ENCODE measurements at places on chromosomes 1 and 21.
A peak's percentile ranks its signal among the peaks of the same experiment; 100 is the strongest.

GRCh38 chr1:187931776-187932175 lies 1103.0 kb downstream of the PLA2G4A start:
- no peak for DNase-seq

DNA sequence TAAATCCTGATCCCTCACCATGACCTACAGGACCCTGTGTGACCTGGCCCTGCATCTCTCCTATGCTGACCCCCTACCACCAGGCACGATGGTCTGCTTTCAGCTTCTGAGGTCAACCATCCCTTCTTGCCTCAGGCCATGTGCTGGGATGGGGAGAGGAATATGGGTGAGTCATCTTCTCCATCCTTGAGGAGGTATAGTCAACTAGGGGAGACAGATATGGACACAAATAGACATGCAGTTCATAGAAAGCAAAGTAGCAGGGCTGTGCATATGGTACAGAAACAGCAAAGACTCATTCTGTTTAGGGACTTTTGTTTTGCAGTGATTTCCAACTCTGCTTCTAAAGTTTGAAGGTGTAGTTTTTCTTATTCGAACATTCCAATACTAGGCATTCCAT lies 250.8 kb upstream of the FGGY start:
- no peak for DNase-seq

- DNase-seq, result no peak
Observed at GRCh38 chr21:36549470-36549869, 69.5 kb upstream of the CLDN14 start.

- DNase-seq, result no peak
Observed at GRCh38 chr1:247738315-247738714, at the start of gene OR14K1. OR14K1 (plus strand) TSS chr1:247738615; CDS start chr1:247738615, 0 bp downstream.

DNA sequence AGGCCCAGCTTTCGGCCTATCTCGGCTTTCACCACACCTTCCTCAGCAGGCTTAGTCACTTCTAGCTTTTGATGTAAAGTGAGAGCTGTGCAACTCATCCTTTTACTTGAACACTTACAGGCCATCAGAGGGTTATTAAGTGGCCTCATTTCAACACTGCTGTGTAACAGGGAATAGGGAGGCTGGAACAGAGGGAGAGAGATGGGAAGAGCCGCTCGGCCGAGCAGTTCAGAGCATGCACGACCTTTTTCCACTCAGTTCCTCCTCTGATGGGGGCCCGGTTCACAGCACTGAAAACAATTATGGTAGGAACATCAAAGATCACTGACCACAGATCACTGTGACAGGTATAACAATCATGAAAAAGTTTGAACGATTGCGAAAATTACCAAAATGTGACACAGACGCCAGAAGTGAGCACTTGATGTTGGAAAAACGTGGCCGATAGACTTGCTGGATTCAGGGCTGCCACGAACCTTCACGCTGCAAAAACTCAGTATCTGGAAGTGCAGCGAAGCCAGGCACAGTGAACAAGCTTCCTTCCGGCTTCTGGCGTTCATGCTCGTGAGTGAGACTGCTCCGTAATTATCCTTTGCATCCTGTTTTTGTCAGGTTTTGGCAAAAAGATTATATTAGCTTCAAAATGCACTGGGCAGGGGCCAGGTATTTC lies 28.6 kb downstream of the AGPAT3 start:
- DNase-seq, result no peak

- DNase-seq, result no peak
Observed at GRCh38 chr1:155110381-155110780, 17.3 kb upstream of the EFNA1 start.

DNA sequence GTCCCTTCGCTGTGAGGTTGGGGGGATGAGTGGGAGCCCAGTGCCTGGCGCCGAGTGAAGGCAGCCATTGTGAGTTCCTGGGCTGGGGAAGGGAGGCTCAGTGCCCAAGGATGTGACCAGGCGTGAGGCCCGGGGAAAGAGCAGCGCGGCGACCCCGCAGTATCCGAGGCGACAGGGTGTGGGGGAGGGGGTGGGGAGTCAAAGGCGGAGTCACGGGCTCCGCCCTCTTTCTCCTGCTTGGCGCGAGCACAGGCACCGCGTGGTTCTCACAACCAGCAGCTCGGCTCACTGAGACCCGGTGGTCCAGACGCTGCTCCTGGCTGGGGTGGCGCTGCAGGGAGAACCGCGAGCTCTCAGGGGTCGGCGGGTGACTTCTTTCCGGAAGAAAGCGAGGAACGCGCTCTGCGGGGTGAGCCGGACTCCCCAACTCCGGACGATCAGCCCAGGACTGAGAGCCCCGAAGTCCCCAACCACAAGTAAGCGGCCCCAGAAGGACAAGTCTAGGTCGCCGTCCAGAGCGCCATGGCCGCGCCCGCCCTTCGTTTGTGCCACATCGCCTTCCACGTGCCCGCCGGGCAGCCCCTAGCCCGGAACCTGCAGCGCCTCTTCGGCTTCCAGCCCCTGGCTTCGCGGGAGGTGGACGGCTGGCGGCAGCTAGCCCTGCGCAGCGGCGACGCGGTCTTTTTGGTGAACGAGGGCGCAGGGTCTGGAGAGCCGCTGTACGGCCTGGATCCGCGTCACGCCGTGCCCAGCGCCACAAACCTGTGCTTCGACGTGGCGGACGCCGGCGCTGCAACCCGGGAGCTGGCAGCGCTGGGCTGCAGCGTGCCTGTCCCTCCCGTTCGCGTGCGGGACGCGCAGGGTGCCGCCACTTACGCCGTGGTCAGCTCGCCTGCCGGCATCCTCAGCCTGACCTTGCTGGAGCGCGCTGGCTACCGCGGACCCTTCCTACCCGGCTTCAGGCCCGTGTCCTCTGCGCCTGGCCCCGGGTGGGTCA lies at the start of gene HPDL:
HPDL (plus strand) TSS at position 269 of the 997 bp plus-strand sequence; CDS start at position 523, 254 bp downstream.
- peak; percentile 78 for DNase-seq

DNA sequence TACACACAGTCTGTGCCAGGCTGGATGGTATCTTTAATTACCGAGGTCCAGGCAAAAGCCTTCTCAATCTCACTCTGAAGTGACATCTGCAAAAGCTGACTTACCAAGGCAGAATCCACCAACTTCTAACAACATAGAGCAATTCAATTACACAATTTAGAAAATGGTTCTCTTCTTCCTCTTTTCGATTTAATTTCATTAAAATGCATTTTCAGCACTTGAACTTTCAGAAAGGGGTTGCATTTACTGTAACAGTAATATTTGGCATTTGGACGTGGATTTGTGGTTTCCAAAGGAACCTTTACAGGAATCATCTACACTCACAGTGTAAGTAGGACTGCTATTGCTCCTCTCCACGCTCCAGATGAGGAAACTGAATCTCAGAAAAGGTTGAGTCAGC lies 53.3 kb downstream of the ERO1B start:
- DNase-seq, result no peak

GRCh38 chr1:203204756-203205155 lies 18.3 kb upstream of the CHI3L1 start:
- no peak for DNase-seq

DNA sequence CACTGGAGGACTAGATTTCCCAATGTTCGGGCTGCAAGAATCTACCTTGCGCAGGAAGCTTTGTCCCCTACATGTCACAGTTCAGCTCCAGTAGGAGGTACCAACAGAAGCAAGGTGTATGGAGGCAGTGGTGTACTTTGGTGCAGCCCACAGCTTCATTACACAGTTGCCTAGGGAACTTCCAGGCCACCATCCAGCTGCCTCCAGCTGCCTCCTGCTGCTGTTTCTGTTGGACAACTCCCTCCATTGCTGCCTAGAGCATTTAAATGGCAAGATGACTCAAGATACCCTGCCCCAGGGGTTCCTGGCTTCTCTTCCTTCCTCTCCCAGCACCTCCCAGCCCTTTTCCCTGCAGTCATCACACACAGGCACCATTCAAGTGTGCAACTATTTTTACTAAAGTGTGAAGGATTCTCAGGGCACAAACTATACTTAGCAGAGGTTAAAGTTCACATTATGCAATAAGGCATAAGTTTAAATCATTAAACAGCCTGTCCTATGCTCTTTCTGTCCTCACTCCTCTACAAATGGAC lies 39.0 kb upstream of the ATP1A1 start:
- DNase-seq, result no peak

DNA sequence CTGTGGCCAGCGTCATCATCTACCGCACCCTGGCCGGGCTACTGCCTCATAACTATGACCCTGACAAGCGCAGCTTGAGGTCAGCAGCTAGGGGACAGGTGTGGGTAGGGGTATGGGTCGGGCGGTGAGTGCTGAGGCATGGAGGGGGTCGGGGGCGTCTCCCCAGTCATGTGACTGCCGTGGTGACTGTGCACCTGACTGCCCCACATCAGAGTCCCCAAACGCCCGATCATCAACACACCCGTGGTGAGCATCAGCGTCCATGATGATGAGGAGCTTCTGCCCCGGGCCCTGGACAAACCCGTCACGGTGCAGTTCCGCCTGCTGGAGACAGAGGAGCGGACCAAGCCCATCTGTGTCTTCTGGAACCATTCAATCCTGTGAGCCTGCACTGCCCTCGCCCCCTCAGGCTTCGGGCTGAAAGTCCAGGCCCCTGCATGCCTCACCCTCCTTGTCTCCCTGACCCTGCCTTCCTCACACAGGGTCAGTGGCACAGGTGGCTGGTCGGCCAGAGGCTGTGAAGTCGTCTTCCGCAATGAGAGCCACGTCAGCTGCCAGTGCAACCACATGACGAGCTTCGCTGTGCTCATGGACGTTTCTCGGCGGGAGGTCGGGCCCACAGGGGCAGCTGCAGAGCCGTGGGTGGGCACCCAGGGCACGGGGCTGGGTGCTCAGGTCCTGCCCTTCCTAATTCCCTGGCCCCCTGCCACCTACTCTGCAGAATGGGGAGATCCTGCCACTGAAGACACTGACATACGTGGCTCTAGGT lies 13.5 kb downstream of the PSRC1 start:
- DNase-seq, result no peak

- no peak for DNase-seq
Observed at GRCh38 chr1:71745326-71745725, 537.0 kb downstream of the NEGR1 start.

- DNase-seq, result no peak
Observed at GRCh38 chr1:154819628-154820590, 50.2 kb downstream of the KCNN3 start.

- DNase-seq, result no peak
Observed at GRCh38 chr1:23576338-23577055, 17.2 kb upstream of the ID3 start.

GRCh38 chr1:194280463-194280862 lies 1094.0 kb upstream of the B3GALT2 start:
- DNase-seq, result no peak

DNA sequence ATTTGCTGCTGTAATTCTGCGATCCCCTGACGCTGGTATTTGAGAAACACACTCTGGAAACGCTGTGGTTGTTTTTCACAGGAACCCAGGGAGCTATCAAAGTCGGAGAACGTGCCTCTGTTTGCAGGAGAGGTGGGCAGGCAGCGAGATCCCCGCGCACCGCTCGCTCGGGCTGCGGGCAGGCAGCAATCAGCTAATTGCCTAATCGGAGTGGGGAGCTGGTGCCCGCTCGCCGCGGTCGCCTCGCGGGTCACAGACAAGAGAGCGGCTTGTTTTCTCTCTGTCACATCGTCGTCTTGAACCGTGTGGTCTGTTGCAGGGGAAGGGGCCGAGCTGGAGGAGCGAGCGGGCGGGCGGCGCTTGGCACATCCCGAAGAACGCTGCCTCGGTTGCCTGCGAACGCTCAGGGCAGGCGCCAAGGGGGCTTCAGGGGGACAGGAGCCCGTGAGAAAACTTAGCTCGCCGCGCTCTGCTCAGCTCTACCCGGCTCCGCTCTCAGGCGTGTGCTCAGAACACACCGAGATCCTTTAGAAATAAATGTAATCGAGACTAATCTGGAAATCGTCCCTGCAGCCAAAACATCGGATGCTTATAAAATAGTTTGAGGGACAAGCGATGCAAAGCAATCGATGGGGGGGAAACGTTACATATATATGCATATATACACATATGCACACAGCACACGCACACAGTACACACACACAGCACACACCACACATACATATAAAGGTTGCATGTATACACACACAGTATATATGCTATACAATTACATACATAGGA lies 93.6 kb upstream of the SMYD2 start:
- DNase-seq, result no peak

DNA sequence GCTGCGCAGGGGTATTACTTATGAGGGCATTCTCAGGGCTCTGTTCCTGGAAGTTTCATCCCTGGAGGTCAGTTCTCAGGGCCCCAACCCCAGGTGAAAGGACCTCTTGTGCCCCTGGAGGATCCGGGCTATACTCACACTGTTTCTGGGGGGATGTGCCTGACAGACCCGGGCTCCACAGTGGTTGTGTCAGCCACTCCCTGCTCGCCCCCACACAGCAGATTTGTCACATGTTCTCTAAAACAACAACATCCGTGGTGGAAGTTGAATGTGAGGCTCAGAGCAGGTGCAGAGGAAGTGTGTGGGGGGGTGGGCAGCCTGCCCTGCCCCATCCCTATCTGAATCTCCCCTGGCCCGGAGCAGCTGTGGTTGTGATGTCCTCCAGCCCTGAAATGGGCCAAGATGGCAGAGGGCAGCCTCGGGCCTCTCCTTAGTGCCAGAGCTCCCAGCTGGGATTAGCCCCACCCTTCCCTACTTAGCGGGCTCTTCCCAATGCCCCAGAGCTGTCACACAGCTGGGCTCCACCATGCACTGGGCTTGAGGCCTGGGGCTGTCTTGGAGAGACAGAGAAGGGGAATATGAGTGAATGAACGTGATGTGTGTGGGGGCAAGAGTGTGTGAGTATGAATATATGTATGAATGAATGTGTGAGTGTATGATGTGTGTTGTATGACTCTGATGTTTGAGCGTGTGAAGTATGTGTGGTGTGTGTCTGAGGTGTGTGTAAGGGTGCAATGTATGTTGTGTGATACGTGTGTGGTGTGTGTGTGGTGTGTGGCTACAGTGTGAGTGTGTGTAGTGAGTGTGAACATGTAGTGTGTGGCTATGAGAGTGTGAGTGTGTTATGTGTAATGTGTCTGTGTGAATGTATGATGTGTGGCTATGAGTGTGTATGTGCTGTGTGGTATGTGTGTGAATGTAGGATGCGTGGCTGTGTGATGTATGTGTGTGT lies 1.5 kb upstream of the FCMR start:
- peak; percentile 49 for DNase-seq

DNA sequence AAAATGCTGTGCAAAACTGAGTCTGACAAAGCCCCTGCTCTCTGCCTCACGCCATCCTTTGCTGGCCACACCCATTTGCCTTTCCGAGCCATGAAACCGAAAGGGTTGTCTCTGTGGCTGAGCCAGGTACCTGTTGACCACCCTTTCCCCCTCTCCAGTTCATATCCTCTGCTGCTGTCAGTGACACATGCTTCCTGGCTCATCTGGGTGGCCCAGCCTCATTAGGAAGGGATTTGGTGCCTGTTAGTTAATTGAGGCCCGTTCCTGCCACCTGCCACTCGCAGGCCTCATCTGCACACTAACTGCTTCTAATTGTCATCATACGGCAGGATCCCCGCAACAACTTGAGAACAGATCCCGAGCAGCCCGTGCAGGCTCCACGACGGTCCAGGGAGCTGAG lies 79.2 kb downstream of the OLIG1 start:
- no peak for DNase-seq

DNA sequence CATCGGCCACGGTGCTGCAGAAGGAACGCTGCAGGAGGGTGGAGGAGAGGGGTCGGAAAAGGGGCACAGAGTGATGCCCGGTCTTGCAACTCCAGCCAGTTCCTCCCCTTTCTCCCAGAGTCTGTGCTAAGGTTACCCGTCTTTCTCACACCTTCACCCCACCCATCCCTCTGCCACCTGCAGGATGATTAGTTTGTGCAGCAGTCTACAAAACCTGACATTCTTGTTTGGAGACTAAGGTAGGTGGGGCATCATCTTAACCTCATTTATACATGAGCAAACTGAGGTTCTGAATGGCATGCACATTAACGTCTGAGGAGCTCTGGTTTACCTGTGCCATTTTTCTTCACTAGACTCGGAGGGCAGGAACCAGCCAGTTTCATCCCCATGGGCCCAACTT lies 232.3 kb downstream of the GRIK3 start:
- no peak for DNase-seq

GRCh38 chr1:228987736-228988506 lies 252.6 kb downstream of the RHOU start:
- no peak for DNase-seq

Data from GM12892 (cell line).